ENCODE measurements at places on chromosomes 16 and 17. TPM values are rescaled to one million over a fixed set of nuclear protein-coding genes. Genes with fewer than 3 reads are reported as not detected.

The RASD1 gene
- 6.4 TPM for total RNA-seq

The PROCA1 gene
- 3.0 TPM for total RNA-seq

The CDR2 gene
- total RNA-seq: 18.9 TPM

DNA sequence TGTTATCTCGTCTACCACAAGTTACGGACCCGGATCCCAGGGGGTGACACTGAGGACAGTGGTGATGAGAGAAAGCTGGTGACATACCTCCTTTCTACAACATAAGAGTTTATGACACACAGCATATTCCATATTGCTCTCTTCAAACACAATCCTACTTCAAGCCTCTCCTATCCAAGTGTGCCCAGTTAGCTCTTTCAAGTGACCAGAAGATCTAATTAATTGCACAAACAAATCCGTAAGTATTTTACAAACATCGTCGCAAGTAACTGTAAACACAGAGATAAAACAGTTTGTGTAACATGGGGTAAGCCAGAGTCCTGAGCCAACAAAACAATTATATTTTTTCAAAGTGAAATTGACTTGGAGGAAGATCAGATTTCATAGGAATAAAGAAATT lies 235.0 kb downstream of the CHD9NB start:
- DNase-seq: no peak

GRCh38 chr16:75745823-75746222 lies 19.5 kb upstream of the CPHXL start:
- DNase-seq: no peak

GRCh38 chr16:50666658-50667496 lies 14.2 kb downstream of the SNX20 start:
- DNase-seq: no peak
